ENCODE measurements at places on chromosomes 13 and 19. TPM values are rescaled to one million over a fixed set of nuclear protein-coding genes. Genes with fewer than 3 reads are reported as not detected.

DNA sequence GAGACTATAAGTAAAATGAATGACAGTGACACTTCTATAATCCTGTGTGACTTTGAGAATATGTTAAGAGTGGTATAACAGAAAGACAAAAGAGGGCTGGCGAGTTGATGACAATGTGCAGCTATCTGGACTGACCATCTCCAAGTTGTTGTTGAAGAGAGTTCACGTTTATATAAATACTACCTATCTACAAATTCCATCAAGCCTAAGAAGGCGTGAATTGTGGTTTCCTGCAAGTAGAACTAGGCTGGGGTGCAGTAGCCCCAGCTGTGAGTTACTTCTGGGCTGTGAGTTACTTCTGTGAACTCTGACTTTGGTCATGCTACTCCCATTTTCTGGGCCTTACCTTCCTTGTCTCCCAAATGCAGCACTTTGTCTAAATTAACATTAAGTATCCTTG lies 561.0 kb downstream of the TBC1D4 start:
- DNase-seq = no peak

- no peak for DNase-seq
Measured at GRCh38 chr13:90485436-90485835, 862.1 kb upstream of the MIR17HG start.

GRCh38 chr13:94270556-94270955 lies 208.9 kb downstream of the DCT start:
- no peak for DNase-seq

GRCh38 chr13:110344320-110344719 lies 37.2 kb downstream of the COL4A2 start:
- DNase-seq = no peak

DNA sequence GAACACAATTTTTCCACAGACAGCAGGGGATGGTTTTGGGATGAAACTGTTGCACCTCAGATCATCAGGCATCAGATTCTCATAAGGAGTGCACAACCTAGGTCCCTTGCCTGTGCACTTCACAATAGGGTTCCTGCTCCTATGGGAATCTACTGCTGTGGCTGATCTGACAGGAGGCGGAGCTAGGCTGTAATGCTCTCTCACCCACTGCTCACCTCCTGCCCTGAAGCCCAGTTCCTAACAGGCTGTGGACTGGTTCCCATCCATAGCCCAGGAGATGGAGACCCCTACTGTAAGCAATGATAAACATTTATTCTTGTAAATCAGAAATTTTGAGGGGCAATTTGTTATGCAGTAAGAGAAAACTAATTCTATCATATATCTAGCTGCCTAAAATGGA lies 1234.7 kb downstream of the SLITRK1 start:
- DNase-seq = no peak

GRCh38 chr13:108855737-108856387 lies 226.5 kb downstream of the MYO16 start:
- no peak for DNase-seq

DNA sequence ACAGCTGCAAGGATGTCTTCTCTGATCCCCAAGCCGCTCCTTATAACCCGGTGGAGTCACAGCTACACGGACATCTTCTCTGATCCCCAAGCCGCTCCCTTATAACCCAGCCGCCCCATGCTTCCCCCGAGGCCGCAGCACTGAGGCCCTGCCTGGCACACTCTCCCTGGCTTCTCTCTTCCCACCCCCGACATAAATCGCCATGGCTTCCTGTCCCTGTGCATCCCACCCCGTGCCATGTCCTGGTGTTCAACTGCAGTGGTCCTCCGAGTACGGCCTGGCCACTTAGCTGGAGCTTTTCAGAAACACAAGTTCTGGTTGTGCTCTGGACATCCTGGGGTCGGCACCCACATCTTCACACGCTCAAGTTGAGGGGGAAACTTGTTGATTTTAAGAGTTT lies 60.4 kb downstream of the RASA3 start:
- peak; percentile 71 for DNase-seq

DNA sequence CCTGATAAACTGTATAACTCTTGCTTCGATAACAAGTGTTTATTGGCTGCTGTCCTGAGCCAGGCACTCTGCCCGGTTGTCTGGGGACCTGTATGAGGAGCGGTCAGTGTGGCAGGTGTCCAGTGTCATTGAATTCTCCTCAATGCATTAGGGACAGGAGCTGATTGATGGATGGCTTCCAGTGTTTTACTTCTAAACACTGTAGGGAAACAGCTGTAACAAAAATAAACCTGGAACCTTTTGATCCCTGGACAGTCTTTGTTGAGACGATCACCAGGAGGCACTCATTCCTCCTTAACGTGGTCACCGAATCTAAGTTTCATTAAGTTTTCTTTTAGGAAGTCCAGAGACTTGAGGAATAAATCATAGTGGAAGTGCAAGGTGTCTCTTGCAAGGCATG lies 17.9 kb downstream of the UBAC2 start:
- DNase-seq = peak; percentile 87

- DNase-seq = no peak
Measured at GRCh38 chr13:98678741-98679140, 73.7 kb downstream of the SLC15A1 start.

DNA sequence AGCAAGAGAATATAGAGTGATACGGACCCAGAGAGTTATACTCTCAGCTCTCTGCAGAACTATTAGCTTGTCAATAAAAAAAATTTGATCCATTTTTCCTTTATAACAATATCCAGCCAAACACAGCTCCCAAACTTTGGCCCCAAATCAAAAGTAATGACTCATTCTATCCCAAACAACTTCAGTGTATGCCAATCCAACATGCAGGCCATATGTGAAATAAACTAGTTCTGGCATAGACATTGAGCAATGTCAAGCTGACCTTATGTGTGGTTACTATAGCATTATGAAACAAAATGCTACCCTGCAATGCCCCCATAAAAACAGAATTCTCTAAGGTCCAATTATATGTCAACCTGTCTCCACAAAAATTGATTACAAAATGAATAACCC lies 209.5 kb downstream of the DNAJC15 start:
- DNase-seq = no peak

DNA sequence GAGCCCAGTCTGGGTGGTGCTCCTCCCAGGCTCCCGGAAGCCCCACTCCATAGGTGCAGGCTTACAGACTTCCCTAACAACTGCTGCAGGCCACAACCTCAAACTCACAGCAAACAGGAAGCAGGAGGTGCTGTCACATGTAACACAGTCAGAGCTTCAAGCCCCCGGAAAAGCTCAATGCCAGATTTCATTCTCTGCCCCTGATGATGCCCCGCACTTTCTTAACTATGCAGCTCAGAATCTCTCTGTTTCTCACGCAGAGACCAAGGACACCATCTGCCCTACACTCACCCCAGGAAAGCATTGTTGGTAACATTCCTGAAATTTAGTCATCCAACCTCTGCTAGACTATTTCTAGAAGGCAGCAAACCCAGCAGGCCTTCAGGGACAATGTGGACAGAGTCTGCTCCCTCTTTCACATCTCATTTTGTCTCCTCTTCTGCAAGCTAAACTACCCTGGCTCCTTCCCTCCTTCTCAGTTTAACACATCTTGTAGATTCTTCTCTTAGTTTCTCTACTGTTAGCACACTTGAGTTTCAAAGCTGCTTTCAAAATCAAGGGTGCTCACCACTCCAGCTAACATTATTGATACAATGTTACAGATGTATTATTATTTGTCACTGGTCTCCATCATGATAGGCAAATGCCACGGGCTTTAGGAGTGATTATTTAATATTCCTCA lies 162.5 kb downstream of the KCTD12 start:
- DNase-seq = peak; percentile 85

- DNase-seq = no peak
Measured at GRCh38 chr19:51440846-51441409, 17.3 kb downstream of the SIGLEC8 start.

DNA sequence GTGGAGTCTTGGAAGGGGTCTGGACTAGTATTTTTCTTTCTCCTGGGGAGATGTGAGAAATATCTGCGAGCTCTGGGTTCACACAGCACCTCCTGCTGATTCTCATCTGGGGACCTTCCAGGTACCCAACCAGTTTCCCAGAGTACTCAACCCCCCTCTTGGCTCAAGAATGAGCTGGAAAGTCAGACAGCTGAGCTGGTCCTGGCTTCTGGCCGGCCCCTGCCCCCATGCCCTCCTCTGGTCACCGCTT lies 2.2 kb upstream of the PDE4A start:
- no peak for DNase-seq

DNA sequence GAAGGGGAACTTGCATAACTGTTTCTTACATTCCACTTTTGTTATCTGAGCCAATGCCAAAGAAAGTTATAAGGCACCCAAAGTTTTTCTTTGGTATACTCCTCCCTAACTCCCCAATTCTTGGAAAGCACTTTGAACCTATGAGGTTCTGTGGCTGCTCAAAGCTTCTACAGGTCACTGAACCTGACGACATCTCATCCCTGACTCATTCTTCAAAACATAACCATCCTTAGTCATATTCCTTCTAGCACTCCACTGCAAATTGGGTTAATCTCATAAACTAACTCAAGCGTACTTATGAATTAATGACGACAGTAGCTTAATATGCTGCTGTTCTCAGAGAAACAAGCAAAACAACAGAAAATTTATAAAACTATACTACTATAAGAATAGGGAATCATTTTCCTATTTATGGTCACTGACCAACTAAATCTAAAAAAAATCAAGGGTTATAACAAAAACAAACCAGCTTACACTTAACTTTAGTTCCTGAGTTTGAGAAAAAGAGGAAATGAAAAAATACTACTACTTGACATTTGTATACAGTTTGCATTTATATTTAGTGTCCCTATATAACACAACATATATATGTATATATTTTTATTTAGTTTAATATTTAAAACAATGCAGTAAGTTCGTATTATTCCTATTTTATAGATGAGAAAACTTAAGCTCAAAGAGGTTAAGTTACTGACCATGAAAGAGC lies 69.1 kb downstream of the CAB39L start:
- DNase-seq = no peak

DNA sequence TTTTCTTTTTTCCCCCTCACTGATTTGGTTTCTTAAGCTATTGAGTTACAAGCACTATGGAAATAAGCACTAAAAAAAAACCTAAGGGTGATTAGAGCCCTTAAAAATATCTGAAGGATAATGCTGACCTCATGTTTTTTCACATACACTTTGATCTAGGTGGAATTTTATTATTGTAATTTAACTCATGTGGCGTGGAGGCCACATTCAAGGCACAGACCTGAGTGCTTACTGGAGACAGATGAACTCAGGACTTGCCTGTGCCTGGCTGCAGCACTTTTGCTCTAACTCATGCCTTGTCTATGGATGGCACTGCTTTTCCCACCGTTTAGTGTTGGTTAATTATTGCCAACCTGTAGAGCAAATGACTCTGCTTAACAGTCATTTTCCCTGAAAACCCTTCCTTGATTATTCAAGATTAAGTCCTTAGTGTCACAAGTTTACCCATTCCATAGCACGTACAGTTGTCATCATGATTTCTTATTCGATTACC lies 541.4 kb downstream of the GPC6 start:
- no peak for DNase-seq

GRCh38 chr13:73715114-73715910 lies 418.9 kb downstream of the KLF12 start:
- DNase-seq = no peak

- DNase-seq = no peak
Measured at GRCh38 chr19:10560154-10560553, 5.7 kb downstream of the KRI1 start.

DNA sequence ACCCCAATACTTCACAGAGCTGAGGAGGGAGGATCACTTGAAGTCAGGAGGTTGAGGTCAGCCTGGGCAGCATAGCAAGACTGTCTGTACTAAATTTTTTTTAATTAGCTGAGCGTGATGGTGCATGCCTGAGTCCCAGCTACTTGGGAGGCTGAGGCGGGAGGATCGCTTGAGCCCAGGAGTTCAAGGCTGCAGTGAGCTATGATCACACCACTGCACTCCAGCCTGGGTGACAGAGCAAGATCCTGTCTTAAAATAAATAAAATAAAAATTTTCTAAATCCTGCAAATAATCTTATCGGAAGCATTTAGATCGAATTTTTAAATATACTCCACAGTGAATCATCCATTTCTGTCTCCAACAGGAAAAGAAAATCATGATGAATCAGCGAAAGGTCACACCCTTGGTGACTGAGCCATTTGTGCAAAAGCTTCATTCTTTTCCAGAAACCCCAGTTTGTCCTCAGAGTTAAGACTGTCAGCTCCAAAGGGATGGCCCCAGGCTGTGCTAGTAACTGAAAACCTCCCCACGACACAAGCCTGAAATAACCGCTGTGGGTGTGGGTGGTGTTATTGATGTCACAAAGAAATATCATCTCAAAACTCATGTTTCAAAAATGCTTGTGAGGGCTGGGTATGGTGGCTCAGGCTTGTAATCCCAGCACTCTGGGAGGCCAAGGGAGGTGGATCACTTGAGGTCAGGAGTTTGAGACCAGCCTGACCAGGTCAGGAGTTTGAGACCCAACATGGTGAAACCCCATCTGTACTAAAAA lies 167.6 kb downstream of the PTPRS start:
- no peak for DNase-seq

- DNase-seq = no peak
Measured at GRCh38 chr19:1369214-1369805, 14.4 kb upstream of the NDUFS7 start.

GRCh38 chr19:38383743-38384142 lies 4.1 kb downstream of the GGN start:
- DNase-seq = no peak

GRCh38 chr13:52414963-52415362 lies 9.0 kb upstream of the THSD1 start:
- no peak for DNase-seq

GRCh38 chr13:74280795-74281490 lies 146.7 kb upstream of the KLF12 start:
- no peak for DNase-seq

- DNase-seq = no peak
Measured at GRCh38 chr13:98476106-98476505, 100.8 kb downstream of the STK24 start.

- no peak for DNase-seq
Measured at GRCh38 chr13:92649140-92649813, 577.3 kb upstream of the GPC6 start.

- no peak for DNase-seq
Measured at GRCh38 chr19:55698256-55698655, 23.2 kb downstream of the EPN1 start.

The TMC4 gene
- total RNA-seq = 4.3 TPM

The ZNF835 gene
- 2.6 TPM for total RNA-seq

The SELENOV gene
- not detected for total RNA-seq

The ZNF492 gene
- total RNA-seq = 0.13 TPM

The ZNF578 gene
- total RNA-seq = 2.6 TPM

The ODAD3 gene
- 0.43 TPM for total RNA-seq

The RETN gene
- 0.75 TPM for total RNA-seq

The PRKCG gene
- total RNA-seq = not detected

The CLEC17A gene
- total RNA-seq = not detected

The RDH8 gene
- total RNA-seq = not detected

The BRSK1 gene
- total RNA-seq = 8.8 TPM

All from cardiac septum (tissue), 1 donor.